ENCODE measurements at places on chromosomes 13 and 19.

GRCh38 chr13:98892821-98893220, 85.0 kb downstream of the DOCK9 start:
- H3K4me3 ChIP-seq: no peak overlapping the region
- H3K4me1 ChIP-seq: peaks cover 26% of the 10 kb centered on the region
- peaks cover 15% of the 10 kb centered on the region for H3K36me3 ChIP-seq
- no peak for DNase-seq
- H3K27me3 ChIP-seq: no peaks in the 10 kb centered on the region
- H3K27ac ChIP-seq: no peak overlapping the region

DNA sequence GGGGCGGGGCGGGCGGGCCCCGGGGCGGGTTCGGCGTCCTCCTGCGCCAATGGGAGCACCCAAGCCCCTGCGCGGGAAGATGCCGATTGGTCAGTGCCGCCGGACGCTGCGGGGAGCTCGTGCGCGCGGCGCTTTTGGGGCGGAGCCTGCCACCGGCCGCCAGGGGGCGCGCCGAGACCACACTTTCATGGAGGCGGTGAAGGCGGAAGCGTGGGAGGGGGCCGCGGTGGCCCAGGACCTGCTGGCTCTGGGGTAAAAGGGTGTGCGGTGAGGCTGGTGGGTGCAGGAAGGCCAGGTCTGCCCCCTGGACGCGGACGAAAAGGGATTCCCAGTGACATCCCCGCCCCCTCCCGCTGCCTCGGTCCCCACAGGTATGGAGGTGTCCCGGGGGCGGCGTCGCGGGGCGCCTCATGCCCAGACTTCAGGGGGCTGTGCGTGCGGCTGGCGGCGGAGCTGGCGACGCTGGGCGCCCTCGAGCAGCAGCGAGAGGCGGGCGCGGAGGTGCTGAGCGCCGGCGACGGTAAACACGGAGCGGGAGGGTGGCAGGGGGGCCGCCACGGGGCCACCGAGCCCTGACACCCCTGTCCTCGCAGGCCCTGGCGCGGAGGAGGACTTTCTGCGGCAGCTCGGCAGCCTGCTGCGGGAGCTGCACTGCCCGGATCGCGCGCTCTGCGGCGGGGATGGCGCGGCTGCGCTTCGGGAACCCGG, at the start of gene FAM98C:
TSS of gene FAM98C (plus strand) at position 127 of the 708 bp plus-strand sequence. CDS start at position 188, 61 bp downstream.
- H3K4me3 ChIP-seq: peak within 1 kb of the TSS; percentile 88
- H3K27ac ChIP-seq: peak within 1 kb of the TSS; percentile 90
- DNase-seq: peak; percentile 98
- H3K4me1 ChIP-seq: peaks cover 8% of the 10 kb centered on the region
- H3K27me3 ChIP-seq: no peaks in the 10 kb centered on the region
- no peaks in the 10 kb centered on the region for H3K36me3 ChIP-seq

GRCh38 chr13:74052402-74052928, 81.7 kb downstream of the KLF12 start:
- H3K27me3 ChIP-seq: no peaks in the 10 kb centered on the region
- H3K4me1 ChIP-seq: peaks cover 76% of the 10 kb centered on the region
- DNase-seq: no peak
- H3K4me3 ChIP-seq: no peak overlapping the region
- H3K27ac ChIP-seq: peak overlapping the region; percentile 14

DNA sequence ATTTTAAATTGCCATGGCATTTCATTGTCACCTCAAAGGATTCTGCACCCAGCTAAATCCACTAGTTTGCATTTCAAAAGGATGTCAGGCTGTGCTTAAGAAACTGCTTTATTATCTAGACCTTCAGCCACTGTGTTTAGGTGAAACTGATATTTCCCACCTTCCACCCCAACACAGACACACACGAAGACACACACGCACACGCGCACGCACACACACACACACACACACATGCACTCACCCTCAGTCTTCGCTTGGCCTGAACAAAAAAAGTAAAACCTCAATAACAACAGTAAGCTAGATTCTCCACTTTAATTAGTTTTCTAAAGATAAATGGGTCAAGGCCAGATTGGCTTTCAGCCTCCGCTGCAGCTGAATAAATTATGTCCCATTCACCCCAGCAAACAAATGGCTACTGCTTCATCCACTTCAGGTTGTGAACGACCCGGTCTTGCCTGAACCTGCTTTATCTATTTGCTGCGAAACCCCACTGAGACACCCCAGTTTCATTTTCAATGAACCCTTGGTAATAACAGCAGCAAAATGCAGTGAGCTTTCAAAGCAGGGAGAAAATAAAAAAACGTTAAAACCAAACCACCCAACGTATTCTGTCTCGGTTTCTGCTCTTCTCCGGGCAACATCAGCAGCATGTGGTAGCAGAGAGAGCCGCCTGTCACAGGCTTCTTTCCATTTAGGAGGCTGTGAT, 166.8 kb downstream of the DCT start:
- H3K36me3 ChIP-seq: no peaks in the 10 kb centered on the region
- no peak for DNase-seq
- H3K27me3 ChIP-seq: no peaks in the 10 kb centered on the region
- no peak overlapping the region for H3K27ac ChIP-seq

- DNase-seq: no peak
- no peak overlapping the region for H3K4me3 ChIP-seq
- H3K36me3 ChIP-seq: no peaks in the 10 kb centered on the region
- H3K27me3 ChIP-seq: peaks cover 11% of the 10 kb centered on the region
- no peak overlapping the region for H3K27ac ChIP-seq
These were observed 215.0 kb downstream of the DCLK1 start for GRCh38 chr13:35916146-35916545.

GRCh38 chr13:26305676-26306075, 51.7 kb downstream of the CDK8 start:
- no peak overlapping the region for H3K27ac ChIP-seq
- no peaks in the 10 kb centered on the region for H3K27me3 ChIP-seq
- peaks cover 10% of the 10 kb centered on the region for H3K36me3 ChIP-seq

GRCh38 chr13:74006666-74007065, 127.5 kb downstream of the KLF12 start:
- H3K36me3 ChIP-seq: peaks cover 21% of the 10 kb centered on the region
- no peak for DNase-seq
- H3K27me3 ChIP-seq: no peaks in the 10 kb centered on the region
- no peak overlapping the region for H3K27ac ChIP-seq
- H3K4me1 ChIP-seq: peaks cover 43% of the 10 kb centered on the region
- no peak overlapping the region for H3K4me3 ChIP-seq

- H3K27me3 ChIP-seq: peaks cover 92% of the 10 kb centered on the region
- H3K4me1 ChIP-seq: peaks cover 47% of the 10 kb centered on the region
- no peak overlapping the region for H3K4me3 ChIP-seq
- no peak for DNase-seq
- peaks cover 9% of the 10 kb centered on the region for H3K36me3 ChIP-seq
These were observed 3.2 kb downstream of the MAB21L1 start for GRCh38 chr13:35473206-35473775.

DNA sequence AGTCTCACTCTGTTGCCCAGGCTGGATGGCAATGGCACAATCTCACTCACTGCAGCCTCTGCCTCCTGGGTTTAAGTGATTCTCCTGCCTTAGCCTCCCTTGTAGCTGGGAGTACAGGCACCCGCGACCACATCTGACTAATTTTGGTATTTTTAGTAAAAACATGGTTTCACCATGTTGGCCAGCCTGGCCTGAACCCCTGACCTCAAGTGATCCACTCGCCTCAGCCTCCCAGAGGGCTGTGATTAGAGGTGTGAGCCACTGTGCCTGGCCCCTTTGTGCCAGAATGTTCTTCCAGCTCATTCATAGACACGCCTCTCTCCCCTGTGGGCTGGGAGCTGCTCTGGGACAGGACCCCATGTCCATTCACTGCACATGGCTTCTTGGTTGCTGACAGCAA, 9.1 kb downstream of the MYDGF start:
- no peaks in the 10 kb centered on the region for H3K27me3 ChIP-seq
- H3K4me1 ChIP-seq: no peaks in the 10 kb centered on the region
- no peak for DNase-seq
- peaks cover 5% of the 10 kb centered on the region for H3K36me3 ChIP-seq
- no peak overlapping the region for H3K27ac ChIP-seq

- no peaks in the 10 kb centered on the region for H3K36me3 ChIP-seq
- no peaks in the 10 kb centered on the region for H3K4me1 ChIP-seq
- H3K27ac ChIP-seq: no peak overlapping the region
These were observed 359.3 kb upstream of the PCDH20 start for GRCh38 chr13:61774903-61775302.

GRCh38 chr19:58366585-58367430, 4.3 kb upstream of the ZNF497 start:
- DNase-seq: no peak
- H3K36me3 ChIP-seq: no peaks in the 10 kb centered on the region
- no peak overlapping the region for H3K4me3 ChIP-seq
- no peak overlapping the region for H3K27ac ChIP-seq
- H3K27me3 ChIP-seq: no peaks in the 10 kb centered on the region
- peaks cover 4% of the 10 kb centered on the region for H3K4me1 ChIP-seq

- no peak for DNase-seq
- H3K4me1 ChIP-seq: no peaks in the 10 kb centered on the region
These were observed 118.9 kb upstream of the UBL3 start for GRCh38 chr13:29969286-29969685.

- peak overlapping the region; percentile 56 for H3K27ac ChIP-seq
- no peaks in the 10 kb centered on the region for H3K27me3 ChIP-seq
- peak; percentile 81 for DNase-seq
These were observed 3.1 kb upstream of the CTXN1 start for GRCh38 chr19:7928741-7929701.

Measured in activated naive CD8-positive, alpha-beta T cell treated with anti-CD3 and anti-CD28 coated beads for 36 hours (primary cell).